ENCODE measurements at places on chromosomes 3 and 15.

DNA sequence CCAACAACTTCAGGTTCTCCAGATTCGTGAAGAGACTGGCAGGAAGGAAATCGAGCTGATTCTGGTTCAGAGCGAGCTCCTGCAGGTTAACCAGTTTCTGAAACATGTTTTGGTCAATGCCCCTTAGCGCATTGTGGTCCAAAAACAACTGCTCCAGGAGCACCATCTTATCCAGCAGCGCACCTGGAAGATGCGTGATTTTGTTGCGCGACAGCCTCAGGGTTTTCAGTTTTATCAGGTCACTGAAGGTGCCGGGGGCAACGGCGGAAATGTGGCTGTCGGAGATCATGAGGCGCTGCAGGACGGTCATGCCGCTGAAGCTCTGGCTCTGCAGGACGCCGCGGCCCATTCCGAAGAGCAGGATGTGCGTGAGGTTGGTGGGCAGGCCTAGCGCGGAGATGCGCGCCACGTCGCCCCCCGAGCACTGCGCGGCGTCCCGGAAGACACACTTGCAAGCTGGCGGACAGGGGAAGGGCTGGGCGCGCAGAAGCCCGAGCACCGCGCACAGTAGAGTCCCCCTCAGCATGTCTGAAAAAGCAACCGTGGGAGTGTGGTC lies 1.2 kb downstream of the GP5 start:
- peak; percentile 10 for DNase-seq

GRCh38 chr3:127133971-127134370 lies 59.0 kb upstream of the PRR23E start:
- no peak for DNase-seq

GRCh38 chr3:127629467-127630403 lies 750 bp downstream of the PODXL2 start:
- peak; percentile 5 for DNase-seq

DNA sequence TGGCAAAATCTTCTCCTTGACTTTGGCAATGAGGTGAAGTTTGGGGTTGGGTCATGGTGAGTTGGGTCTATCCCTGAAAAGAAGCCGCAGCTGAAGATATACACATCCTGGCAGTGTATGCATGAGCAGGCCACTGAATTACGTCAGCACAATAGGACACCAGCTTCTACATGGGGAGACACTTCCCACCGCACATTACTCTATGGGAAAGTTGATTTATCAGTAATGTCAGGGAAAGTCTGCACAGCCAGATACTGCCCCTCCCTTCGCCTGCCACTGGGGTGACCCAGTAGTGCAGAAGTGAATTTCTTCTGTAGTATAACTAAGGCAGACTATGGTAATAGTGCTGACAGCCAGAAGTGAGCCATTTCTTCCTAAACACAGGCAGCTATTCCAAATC lies 245.0 kb downstream of the NTRK3 start:
- DNase-seq: no peak

DNA sequence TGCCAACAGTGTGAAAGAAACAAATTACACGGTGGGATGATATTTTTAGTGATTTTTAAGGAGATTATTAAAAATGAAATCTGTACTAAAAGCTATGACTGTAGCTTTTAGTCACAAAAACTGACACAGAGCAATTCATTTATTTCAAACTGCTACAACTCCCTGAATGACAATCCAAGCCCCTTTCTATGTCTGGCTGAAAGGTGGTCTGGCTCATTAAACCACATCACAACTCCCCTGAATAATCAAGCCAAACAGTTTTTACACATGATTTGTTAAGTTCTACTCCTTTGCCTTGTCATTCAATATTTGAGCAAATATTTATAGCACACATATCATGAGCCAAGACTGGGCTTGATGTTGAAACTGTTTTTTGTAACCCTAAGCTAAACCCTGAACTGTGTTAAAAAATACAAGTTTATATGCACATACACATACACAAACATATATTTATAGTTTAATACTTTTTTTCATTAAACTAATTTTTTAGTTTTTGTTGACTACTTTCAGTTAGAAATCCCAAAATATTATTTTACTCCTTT lies 125.5 kb downstream of the RBMS3 start:
- no peak for DNase-seq

Measured in activated T-helper 1 cell treated with Interleukin-2 at 50 U/mL for 16 hours (primary cell).